ENCODE measurements at places on chromosomes 3 and 15.
A peak's percentile ranks its signal among the peaks of the same experiment; 100 is the strongest.

DNA sequence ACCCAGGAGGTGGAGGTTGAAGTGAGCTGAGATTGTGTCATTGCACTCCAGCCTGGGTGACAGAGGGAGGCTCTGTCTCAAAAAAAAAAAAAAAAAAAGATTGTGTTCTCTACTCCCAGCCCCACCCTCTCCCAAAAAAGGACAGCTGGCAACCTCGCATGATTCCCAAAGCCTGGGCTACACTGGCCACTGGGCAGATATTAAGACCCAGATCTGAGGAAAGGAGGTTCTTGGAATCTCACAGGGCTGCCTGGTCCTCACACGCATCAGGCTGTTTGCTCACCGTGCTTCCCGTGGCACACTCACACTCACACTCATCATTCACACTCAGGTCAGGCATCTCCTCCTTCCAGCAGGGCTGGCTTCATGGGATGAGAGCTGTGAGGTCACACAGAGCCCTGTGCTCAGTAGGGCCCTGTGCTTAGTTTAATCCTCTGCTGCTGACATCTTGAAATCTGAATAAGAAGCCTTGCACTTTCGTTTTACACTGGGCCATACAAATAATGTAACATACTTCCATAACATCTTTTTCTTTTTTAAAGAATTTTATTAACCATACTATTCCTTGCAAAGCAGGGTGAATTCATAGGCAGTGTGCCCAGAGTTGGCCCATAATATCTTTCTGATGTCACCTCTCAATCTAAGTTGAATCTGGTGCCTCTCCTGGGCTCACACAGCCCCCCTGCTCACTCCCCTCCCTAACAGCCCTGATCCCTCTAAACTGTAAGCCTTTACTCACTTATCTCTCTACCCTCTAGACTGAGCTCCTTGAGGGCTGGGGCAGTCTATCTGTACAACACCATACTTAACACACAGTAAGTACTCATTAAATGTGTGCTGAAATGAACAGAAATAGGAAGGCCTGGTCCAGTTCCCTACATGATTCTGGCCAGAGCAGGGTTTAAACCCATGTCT, 50.2 kb upstream of the C15orf39 start:
- no peak for DNase-seq
- peaks cover 2% of the 10 kb centered on the region for H3K27me3 ChIP-seq
- no peak overlapping the region for H3K27ac ChIP-seq
- H3K36me3 ChIP-seq: no peaks in the 10 kb centered on the region
- peaks cover 3% of the 10 kb centered on the region for H3K4me1 ChIP-seq

DNA sequence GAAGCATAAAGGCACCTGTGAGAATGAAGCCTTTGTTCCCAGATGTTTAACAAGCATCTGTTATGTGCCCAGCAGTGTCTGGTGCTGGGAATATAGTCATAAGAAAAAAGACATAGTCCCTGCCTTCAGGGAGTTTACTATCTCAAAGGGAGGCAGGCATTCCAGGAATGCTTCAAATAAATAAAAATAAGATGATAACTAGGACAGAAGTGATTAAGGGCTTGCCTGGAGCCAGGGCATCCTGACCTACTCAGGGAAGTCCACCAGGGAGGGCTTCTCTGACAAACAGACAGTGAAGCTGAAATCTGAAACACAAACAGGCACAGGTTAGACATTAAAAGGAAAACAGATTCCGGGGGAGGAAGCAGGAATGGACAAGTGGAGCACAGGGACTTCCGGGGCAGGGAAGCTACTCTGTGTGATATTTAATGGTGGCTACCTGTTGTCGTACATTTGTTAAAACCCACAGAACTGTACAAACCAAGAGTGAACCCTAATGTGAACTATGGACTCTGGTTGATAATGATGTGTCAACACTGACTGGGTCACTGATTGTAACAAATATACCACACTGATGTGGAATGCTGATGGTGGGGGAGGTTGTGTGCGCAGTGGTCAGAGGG, 53.3 kb downstream of the ITGB5 start:
- no peak for DNase-seq
- no peak overlapping the region for H3K4me3 ChIP-seq
- peaks cover 9% of the 10 kb centered on the region for H3K4me1 ChIP-seq
- H3K27ac ChIP-seq: no peak overlapping the region
- H3K27me3 ChIP-seq: peaks cover 7% of the 10 kb centered on the region

DNA sequence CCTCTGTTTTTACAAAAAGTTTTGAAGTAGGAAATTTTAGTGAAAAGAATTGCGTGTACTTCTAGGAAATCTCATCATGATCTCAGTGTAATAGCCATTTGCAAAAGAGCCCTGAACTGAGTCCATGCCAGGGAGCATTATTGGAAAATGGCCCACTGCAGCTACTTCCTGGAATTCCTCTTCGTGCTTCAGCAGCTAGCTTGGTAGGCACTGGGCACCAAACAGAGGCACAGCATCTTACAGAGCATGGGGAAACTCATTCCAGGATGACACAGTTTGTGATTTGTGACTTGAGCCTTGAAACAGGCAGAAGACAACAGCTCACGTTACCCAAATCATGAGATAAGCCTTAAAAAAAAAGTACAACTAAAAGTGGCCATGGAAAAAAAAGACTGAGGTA, 179.1 kb downstream of the WDR72 start:
- no peak overlapping the region for H3K4me3 ChIP-seq
- H3K36me3 ChIP-seq: no peaks in the 10 kb centered on the region
- no peak for DNase-seq
- H3K4me1 ChIP-seq: no peaks in the 10 kb centered on the region
- no peak overlapping the region for H3K27ac ChIP-seq

GRCh38 chr3:172919297-172919683, 168.8 kb downstream of the ECT2 start:
- H3K27ac ChIP-seq: no peak overlapping the region
- DNase-seq: no peak
- no peaks in the 10 kb centered on the region for H3K4me1 ChIP-seq
- H3K36me3 ChIP-seq: no peaks in the 10 kb centered on the region
- no peak overlapping the region for H3K4me3 ChIP-seq

DNA sequence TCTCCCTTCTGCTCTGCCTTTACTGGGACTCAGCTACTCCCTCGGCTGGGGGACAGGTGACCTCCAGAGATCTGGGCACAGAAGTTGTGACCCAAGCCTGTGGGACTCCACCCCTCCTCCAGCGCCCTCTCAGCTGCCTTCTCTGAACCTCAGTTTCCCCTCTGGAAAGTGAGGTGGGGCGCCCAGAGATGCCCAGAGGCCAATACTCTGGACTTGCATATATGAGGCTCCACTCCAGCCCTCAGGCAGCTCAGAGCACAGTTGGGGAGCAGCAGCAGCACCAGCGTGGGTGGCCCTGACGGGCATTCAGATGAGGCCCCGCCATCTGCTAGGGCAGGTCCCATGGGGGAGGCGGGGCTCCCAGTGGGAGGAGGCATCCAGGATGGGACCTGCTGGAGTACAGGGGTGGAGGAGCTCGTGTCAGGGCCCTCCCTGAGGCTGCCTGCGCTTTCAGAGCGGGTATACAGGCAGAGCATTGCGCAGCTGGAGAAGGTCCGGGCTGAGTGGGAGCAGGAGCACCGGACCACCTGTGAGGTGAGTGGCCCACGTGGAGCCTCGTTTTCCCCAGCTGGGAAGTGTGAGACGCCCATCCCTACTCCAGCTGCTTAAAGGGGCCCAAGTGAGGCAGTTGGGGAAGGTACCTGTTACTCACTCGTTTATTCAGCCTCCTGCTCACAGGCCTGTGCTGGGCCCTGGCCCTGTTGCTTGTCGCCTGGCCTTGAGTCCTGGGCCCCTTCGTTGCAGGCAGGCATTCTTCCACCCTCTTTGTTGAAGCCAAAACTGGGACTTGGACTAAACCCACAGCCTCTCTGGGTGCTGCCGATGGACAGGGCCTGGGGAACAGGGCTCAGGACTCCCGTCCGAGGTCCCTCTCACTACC, 35.4 kb downstream of the PSTPIP1 start:
- peaks cover 7% of the 10 kb centered on the region for H3K36me3 ChIP-seq
- no peak overlapping the region for H3K27ac ChIP-seq
- peak; percentile 4 for DNase-seq
- H3K27me3 ChIP-seq: no peaks in the 10 kb centered on the region
- H3K4me3 ChIP-seq: no peak overlapping the region
